BJ (cell line): ENCODE measurements at places on chromosomes 11 and 22.

- no peak for DNase-seq
Measured at GRCh38 chr11:65078151-65078550, 5.7 kb downstream of the CDCA5 start.

GRCh38 chr11:118988280-118988679 is 9.7 kb upstream of the CENATAC start:
- no peak for DNase-seq

DNA sequence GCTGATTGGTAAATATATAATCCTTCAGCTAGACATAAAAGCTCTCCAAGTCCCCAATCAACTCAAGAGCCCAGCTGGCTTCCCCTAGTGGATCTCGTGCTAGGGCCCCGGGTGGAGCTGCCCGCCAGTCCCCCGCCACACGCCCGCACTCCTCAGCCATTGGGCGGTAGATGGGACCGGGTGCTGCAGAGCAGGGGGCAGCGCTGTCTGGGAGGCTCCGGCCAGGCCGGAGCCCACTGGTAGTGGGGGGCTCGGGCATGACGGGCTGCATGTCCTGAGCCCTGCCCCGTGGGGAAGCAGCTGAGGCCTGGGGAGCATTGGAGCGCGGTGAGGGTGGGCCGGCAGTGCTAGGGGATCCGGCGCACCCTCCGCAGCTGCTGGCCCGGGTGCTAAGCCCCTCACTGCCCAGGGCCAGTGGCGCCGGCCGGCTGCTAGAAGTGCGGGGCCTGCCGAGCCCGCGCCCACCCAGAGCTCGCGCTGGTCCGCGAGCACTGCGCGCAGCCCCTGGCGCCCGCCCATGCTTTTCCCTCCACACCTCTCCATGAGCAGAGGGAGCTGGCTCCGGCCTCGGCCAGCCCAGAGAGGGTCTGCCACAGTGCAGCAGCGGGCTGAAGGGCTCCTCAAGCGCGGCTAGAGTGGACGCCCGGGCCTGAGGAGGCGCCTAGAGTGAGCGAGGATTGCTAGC is 1680.6 kb upstream of the RAG2 start:
- no peak for DNase-seq

- DNase-seq, result no peak
Measured at GRCh38 chr11:133635244-133635739, 103.0 kb upstream of the OPCML start.

GRCh38 chr11:1844221-1845094 is 5.7 kb downstream of the TNNI2 start:
- DNase-seq, result no peak

DNA sequence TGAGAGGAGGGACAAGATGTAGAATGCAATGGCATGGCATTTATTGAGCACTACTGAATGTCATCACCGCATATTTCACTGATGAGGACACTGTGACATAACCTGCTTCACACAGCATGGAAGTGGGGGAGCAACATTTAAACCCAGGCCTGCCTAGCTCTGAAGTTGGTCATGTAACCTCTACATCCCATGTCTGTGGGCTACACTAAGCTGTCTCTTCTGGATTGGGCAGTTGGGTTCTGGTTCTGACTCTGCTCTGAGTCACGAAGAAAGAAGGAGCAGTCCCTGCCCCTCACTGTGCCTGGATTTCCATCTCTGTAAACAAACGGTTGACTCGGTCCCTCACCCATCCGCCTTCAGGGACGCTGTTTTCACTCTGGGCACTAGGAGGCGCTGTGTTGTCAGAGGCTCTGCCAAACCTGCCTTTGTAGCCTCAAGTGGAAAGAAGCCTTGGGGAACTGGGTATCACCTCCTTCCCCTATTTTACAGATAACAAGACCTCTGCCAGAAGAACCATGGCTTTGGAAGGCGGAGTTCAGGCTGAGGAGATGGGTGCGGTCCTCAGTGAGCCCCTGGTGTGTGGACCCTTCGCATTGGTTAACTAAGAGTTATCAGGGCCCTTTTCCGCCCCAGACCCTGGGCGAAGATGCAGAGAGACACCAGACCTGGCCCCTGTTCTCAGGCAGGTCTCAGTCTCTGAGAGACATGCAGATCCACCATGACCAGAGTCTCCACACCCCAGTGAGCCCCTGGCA is 12.7 kb upstream of the ARHGEF17 start:
- DNase-seq, result peak; percentile 70

DNA sequence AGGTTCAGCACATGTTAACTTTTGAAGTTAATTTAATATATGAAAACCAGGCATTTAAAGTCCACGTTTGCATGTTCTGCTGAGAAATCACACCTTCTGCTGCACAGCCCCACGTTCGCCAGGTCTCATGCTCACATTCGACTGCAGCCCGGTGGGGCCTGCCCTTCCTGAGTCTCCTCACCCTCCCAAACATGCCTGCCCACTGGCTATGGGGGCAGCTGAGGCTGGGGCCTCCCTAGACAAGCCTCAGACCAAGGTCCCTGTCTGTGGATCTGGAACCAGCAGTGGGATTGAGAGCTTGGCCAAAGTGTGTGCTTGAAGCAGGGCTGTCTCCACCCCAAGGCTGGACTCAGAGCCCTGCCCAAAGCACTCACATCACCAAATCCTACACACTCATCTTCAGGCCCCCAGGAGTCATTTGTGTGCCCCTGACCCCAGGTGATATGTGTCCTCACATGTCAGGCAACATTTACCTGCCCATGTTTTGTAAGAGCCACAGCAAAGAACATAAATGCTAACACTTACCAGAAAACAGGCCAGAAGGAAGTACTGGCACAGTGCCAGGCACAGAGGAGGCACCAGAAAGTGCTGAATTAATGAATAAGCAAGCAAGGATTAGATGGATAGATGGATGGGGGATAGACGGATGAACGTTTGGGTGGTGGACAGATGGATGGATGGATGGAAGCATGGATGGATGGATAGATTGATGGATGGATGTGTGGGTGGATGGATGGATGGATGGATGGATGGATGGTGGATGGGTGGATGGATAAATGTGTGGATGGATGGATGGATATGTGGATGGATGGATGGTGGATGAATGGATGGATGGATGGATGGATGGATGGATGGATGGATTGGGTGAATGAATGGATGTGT is 9.4 kb upstream of the FADD start:
- DNase-seq, result no peak

GRCh38 chr11:68010090-68011041 is at the start of gene ALDH3B1:
Gene ALDH3B1 (plus strand): TSS chr11:68010327. CDS start chr11:68015298, 4,971 bp downstream.
- no peak for DNase-seq

GRCh38 chr11:35078470-35078735 is 60.6 kb upstream of the CD44 start:
- no peak for DNase-seq

- DNase-seq, result no peak
Measured at GRCh38 chr11:88194990-88195389, 19.7 kb upstream of the RAB38 start.

DNA sequence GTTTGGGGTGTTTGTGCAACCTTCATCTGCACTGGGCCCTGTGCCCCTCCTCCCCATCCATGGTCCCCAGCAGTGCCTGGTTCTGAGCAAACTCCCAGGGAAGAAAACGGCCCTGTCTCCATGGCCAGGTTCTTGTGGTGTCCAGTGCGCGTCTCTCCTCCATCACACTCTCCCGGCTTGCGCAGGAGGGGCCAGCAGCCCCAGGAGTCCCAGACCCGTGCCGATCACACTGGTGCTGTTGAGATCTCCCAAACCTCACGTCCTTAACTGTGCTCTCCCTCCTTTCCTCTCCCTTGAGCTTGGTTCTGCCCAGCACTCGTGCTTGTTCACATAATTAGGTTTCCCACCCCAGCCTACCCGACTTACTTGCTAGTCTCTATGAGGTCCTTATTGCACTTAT is 10.9 kb upstream of the GRK2 start:
- DNase-seq, result no peak

DNA sequence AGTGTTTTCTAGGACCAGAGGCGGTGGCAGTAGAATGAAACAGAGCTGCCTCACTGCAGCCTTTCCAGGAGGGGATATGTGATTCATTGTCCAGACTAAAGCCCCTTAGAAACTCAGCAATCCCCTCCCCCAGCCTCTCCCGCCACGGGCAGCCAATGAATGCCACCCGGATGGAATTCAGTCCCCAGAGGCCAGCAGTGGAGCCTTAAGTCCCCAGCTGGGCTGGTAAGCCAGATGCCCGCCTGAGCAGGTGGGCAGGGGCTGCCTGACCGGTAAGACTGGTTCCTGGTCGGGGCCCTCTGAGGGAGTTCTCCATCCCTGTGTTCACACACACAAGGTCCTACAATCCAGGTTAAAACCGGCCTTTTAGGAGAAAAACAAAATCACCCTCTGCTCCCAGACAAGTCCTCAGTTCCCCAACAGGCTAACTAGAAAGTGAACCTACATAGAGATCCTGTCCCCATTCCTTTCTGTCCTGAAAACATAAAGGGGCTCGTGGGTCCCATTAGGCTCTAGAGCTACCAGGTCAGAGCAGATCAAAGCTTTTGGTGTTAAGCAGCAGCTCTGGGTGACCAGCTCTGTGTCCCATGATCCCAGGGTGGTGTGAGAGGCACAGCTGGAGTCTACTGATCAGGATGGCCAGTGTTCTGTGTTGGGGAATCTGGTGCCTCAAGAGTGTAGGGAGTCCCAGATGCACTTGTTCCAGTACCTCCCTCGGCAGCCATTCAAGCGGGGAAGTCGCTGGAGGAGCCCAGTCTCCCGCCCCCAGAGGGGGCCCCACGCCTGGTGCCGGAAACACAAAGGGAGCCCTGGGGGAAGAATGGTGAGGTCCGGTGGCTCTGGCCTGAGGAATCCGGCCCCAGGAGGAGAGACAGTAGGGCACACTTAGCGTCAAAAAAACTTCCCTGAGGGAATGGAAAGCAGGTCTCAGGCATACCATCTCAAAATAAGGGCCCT is 2.6 kb downstream of the PATZ1 start:
- DNase-seq, result no peak

DNA sequence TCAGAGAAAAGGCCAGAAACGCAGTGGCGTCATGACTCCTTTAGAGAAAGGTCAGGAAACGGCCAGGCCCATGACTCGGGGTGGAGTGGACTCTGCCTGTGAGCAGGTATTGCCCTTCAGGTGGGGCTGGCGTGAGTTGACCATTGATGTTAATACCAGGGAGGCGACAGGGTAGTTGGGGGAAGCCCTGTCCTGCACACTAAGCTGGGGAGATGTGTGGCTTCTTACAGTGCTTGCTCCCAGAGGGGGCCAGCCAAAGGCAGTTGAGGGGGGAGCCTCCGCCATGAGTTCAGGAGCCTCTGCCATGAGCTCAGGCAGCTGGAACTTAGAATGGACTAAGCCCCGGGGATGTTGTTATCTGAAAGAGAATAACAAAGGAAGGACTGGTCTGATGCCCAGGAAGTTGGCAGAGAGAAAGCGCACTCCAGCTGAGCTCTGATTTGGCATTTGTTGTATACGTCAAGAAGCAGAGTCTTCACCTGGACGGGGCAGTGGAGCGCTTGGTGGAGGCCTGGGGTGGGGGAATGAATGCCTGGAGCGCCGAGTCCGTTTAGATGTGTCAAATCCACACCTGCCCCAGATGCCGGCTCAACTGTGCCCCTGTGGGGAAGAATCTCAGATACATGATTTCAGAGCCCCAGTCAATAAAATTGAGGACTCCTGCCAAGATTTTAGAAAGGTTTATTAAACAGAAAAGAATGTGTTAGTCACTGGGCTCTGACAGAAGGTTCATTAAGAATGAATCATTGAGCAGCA is 222.5 kb downstream of the TBC1D22A start:
- DNase-seq, result peak; percentile 19

DNA sequence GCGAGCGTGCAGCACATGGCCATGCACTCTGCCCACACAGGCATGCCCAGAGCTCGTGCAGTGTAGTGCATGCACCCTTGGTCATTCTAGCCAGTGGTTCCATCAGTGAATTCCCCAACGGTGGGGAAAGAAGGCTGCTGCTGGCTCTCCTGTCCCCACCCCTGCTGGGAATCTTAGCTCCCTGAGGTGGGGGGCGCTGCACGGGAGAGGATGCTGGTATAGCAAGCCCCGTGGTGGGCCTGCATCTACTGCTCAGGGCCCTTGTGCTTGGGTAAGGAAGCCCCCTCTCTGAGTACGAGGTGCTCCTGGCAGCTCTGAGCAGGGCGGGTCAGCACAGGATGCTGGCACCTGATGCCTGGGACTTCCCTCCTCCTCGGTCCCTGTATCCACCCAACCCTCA is 18.5 kb upstream of the BAIAP2L2 start:
- DNase-seq, result no peak
